Chondrocyte (in vitro differentiated cells): ENCODE measurements at places on chromosomes 4 and X.

- no peak for DNase-seq
These were observed 148.7 kb upstream of the NAP1L5 start for GRCh38 chr4:88846206-88846790.

GRCh38 chr4:101254776-101255175 lies 92.5 kb downstream of the PPP3CA start:
- no peak for DNase-seq

DNA sequence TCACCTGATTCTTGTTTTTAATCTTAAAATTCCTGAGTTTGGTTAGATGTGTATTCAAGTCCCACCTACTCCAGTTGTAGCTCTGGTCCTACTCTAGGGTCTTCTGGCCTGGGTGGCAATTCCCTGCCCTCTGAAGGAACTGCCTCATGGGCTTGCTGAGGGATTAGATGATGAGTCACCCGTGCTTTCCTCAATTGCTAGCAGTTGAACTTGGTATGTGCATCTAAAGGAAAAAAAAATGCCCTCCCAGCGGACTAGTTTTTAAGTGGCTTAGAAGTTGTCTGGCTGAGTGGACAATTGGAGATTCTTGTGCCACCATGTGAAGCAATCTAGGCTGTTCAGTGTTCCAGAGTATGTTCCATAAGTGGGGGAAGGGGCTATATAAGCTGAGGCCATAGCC lies 127.0 kb downstream of the CCNG2 start:
- DNase-seq, result no peak

DNA sequence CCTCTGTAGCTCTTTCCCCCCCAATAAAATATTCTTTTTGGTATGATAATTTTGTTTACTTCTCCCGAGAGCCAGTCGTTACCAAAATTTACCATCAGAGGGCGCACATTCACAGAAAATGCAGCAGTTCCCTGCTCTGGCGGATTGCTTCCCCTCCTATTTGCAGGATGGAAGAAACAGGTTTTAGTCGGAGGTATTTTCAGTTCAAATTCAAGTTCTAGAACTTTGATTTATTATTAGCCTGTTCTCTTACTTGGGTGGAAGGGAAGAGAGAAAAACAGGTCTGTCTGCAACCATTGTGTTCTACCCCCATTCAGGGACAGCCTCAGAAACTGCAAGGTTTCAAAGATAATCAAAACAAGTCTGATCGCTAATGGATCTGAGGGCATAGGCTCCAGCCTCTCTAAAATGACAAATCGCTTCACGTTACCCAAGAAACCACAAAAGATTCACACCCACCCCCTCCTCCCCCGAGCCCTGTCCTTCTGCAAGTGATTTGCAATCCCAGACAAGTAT lies 263.8 kb upstream of the RPS6KA3 start:
- no peak for DNase-seq

DNA sequence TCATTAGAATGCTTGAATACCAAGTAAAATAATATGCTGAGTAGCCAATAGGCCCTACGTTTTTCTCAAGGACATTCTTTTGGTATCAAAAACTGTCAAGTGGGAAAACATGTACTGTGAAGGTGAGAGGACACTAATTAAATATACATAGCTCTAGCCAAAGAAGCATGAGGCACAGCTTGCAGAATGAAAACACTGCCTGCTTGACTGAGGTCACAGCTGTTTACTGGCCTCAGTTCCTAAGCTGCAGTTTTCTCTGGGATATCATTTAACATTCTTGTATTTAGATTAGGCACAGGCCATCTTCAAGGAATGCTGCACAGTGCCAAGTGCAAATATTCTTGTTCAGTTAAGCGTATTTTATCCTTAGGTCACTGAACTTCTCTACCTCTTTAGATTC lies 78.6 kb downstream of the NAP1L3 start:
- DNase-seq, result no peak
